GM19239 (cell line): ENCODE measurements at places on chromosomes 13 and 19.

DNA sequence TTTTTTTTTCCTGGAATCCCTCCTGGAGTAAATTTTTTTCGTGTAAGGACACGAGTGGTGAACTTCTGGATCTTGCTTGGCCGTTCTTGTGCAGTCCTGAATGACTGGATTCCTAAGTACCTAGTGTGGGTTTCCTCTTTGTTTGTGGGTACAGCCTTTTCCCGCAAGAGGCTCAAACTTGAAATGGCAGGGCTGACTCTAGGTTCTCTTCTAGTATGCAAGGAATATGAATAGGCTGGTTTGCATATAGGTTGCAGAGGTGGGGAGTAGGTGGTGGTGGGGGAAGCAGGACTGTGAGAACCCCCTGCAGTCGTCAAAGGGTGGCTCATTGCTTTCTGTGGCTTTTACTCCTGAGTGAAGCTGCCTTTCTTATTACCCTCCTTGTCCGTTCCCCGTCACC, 13.6 kb downstream of the UBAC2 start:
- DNase-seq: no peak

DNA sequence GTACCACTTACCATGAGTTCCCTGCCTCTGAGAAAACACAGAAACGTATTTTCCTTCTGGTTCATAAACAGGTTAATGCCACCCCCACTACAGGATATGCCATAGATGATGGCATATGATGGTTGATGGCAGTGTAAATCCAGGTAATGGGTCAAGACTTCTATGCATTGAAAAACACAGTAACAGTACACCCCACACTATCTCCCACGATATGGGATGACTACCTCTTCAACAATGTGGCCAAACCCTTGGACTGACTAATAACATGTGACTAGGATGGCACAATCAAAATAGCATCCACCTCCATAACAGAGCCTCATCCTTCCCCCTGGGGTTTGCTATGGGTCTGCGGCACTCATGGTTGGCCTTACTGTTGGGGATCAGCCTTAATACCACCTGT, 22.0 kb downstream of the ZNF235 start:
- no peak for DNase-seq

DNA sequence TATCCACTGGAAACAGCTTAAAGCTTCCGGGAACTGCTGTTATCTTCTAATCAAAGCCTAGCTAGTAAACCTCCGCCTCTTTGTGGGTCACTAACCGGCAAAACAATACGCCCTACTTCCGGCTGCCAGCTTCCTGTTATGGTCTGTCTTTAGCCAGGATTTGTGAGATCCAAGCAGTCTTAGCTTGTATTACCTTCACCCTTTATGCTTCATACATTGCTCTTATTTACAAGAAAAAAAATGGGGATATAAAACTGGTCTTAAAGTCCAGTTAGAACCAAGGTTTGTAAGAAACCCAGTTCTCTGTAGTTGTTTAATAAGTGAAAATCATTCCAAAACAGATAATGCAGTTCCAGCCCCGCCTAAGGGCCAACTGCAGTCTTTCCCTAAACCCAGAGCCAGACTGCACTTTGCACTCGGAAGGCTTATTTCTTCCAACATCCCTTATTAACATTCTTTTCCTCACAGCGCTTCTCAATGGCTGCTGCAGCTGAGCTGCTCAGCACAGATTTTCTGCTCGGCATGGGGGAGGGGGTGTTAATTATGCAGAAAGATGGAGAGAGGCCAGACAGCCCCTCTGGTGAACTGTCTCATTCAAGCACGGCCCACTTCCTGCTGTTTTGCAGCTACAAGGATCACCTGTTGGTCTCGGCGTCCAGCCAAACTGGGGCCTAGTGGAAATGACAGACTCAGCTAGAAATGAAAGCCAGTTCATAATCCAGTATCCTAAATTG, 368.4 kb downstream of the KLF12 start:
- DNase-seq: no peak

DNA sequence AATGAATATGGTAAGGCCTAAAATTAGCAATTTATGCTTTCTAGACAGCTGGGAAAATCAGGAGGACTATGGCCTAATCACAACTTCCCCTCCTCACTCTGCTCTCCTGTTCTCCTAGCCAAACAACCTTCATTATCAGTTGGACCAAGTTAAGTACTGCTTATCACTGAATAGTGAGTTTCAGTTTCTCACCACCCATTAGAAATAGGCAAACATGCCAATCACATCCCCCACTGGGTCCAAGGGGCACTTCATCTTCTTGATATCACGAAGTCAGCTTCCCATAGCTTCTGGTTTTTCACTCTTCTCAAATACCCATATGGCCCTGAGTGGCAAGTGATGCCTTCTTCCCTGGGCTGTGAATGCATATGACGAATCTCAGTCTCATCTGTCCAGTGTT, 689.6 kb downstream of the SLITRK5 start:
- DNase-seq: no peak

DNA sequence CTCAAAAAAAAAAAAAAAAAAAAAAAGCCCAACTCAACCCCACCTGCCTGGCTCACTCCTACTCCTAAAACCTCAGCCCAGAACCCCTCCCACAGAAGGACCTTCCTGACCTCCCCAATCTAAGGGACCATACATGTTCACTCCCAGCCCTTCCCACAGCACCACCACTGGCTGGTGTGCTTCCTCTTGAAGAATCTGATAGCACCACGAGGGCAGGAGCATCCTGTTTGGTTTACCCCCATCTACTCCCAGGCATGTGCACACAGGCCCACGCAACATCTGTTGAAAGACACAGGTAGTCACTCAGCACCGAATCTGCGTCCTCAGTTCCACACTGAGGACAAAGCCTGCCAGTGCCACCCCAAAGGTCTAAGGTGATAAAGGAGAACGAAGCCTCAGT, 8.2 kb downstream of the LATS2 start:
- no peak for DNase-seq

GRCh38 chr19:16930753-16931152, 42.0 kb downstream of the F2RL3 start:
- DNase-seq: no peak

- DNase-seq: no peak
Observed at GRCh38 chr19:48613852-48614435, 932 bp downstream of the FAM83E start.

DNA sequence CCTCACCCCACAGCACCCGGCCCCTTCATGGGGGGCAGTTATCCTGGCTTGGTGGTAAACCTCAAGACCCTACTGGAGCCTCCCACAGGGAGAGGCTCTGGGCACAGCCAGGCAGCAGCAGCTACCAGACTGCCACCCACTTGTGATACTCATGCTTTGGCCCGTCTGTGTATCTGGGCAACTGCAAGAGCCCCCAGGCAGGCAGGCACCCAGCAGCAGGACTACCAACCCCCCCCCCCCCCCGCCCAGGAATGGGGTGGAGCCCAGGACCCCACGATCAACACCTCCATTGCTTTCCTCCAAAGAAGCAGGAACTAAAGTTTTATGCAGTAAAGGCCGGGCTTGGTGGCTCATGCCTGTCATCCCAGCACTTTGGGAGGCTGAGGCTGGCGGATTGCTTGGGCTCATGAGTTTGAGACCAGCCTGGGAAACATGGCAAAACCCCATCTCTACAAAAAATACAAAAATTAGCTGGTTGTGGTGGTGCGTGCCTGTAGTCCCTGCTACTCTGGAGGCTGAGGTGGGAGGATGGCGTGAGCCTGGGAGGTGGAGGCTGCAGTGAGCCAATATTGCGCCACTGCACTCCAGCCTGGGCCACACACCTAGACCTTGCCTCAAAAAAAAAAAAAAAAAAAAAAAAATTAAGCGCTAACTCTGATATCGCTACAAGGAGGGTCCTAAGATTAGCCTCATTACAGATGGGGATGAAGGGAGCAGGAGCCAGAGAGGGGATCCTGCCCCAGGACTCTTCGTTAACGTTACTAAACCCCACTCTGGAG, 1.1 kb upstream of the LYL1 start:
- DNase-seq: no peak

GRCh38 chr13:31116224-31116623, 45.5 kb downstream of the HSPH1 start:
- no peak for DNase-seq

DNA sequence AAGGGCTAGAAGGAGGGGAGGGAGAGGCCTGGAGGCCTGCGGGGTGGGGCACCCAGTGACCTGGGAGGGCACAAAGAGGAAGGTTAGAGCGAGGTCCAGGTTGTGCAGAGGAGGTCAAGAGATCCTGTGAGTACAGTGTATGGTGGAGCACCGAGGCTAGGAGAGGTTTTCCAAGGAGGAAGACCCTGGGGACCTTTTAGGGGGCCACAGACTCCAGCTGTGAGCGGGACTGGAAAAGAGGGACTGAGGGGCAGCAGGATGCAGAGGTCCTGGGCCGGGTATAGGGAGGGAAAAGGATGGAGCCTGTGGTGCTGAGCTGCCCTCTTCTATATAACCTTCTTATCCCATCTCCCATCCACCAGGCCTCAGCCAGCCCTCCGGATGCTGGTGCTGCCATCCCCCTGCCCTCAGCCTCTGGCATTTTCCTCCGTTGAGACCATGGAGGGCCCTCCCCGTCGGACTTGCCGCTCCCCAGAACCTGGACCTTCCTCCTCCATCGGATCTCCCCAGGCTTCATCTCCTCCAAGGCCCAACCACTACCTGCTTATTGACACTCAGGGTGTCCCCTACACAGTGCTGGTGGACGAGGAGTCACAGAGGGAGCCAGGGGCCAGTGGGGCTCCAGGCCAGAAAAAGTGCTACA, 863 bp downstream of the ZNF581 start:
- DNase-seq: no peak

- DNase-seq: peak; percentile 85
Observed at GRCh38 chr19:42420055-42420544, 7.1 kb downstream of the LIPE start.

GRCh38 chr13:98022210-98022609, 68.7 kb downstream of the IPO5 start:
- no peak for DNase-seq

GRCh38 chr13:36950920-36951319, 30.9 kb upstream of the SMAD9 start:
- DNase-seq: no peak
